Activated T-cell treated with anti-CD3 and anti-CD28 coated beads for 1 hour (primary cell): ENCODE measurements at places on chromosomes 7 and 10.

DNA sequence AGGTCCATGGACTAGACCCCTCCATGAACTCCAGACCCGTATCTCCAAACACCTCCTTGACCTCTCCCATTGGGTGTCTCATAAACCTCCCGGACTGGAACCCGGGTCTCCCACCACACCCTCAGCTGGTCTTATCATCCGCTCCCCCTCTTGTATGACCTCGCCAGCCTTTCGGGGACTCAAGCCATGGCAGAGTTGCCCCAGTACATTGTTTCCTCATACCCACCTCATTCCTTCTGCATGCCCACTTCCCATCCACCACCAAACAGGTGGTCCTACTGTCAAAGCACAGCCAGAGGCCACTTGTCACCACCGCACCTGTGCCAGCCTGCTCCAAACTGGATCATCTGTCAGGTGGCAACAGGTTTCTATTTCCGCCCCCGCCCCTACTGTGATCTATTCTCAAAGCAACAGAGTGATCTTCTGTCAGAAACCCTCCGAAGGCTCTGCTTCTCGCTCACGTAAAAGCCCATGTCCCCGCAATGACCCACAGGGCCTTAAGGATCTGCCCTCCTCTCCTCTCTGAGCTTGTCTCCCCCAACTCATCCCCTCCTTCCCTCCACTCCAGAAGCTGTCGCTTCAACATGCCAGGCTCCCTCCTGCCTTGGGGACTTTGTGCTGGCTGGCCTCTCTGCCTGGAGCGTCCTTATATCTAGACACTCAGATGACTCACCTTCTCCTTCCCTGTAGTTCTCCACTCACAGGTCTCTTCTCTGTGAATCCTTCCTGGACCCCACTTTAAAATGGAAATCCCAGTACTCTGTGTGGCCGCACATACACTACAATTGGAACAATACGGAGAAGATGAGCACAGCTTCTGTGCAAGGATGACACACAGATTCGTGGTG, 22.8 kb upstream of the PRKAG2 start:
- no peak for DNase-seq

- DNase-seq: no peak
These were observed 56.3 kb upstream of the ZPBP start for GRCh38 chr7:50149369-50149768.

DNA sequence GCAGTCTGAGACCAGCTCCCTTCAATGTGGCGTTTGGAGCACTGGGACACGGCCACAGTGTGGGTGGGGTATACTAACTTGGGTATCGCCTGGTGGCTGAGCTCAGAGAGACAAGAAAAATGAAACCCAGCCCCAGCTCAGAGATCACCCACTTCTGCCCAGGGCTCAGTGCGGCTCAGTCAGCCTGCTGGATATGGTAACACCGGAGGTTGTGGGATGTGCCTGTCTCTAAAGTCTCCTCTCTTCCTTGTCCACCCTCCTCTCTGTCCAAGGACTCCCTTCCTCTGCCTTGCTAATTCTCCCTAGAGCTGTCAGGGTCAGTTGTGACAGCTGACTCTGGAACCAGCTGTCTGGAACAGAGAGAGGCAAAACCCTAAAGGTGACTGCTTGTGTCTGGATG, 149.1 kb downstream of the PTPN20 start:
- no peak for DNase-seq

DNA sequence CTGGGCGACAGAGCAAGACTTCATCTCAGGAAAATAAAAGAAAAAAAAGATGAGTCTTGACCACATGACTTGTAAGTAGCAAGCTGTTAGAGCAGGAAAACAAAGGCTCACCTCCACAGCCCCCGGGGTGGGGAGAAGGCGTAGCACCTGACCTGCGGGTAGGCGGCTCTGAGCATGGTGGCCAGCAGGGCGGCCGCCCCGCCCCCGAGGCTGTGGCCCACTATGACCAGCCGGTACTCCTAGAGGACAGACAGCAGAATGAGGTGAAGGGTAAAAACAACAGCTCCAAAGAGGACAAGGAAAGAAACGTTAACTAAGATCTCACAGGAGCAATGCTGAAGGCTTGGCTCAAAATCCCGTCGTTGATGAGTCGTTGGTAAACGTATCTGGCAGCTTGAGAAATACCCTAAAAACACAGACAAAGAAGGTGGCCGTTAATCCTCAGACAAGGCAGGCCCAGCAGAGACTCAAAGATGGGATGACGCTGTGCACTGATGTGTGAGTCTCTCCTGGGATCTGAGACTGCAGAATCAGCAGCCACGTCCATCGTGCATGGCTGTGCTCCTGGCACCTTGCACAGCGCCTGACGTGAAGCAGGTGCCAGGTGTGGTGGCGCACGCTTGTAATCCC, 31.1 kb downstream of the DAGLB start:
- no peak for DNase-seq

DNA sequence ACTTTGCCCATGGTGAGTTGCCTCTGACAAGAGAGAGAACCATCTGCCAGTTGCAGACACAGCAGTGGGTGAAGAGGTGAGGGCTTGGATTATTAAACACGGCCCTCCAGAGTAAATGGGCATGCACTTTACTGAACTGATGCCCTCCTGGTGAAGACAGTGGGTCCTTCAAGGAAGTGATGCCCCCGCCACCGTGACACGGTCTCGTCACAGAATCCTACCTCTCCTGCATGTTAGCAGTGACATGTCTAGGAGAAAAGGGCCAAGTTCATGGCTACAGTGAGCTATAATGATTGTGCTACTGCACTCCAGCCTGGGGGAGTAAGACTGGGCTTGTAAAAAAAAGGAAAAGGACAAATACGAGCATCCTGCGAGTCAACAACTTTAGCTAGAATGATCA, 2.4 kb downstream of the BNIP3 start:
- no peak for DNase-seq

DNA sequence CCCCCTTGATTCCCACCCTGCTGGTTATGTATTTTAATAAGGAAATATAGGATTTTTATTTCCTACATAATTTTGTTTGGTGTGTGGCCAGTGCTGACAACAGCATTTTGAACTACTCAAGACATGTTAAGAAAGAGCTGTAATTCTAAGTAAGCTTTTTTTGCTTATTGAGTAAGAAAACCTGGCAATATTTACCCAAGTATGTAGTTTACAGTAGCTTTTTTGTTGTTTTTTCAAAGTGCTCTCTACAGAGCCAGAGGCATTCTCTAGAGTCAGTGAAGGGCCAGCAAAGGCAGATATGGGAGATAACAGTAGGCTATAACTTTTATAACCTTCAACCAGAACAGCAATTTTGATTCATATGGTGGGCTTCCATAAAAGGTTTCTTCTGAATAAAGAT, 63.2 kb upstream of the TMEM168 start:
- no peak for DNase-seq

GRCh38 chr7:53306846-53307245, 271.4 kb downstream of the POM121L12 start:
- no peak for DNase-seq

DNA sequence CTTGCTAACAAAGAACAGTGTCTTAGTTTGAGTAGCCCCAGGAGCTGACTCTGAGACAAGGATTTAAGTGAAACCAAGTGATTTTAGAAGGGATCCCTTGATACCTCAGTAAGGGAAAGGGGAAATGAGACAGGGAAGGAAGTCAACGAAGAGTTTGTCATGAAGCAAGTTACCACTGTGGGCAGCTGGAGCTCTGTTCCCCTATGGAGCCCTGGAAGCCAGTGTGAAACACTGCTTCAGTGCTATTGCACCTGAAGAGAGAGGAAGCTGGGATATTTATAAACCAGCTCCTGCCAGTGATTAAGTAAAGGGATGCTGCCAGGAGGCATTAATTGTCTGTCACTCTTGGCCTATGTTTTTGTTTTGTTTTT, 58.9 kb upstream of the WAPL start:
- DNase-seq: no peak
